Calu3 (cell line): ENCODE measurements at places on chromosomes 3 and 15. TPM values are rescaled to one million over a fixed set of nuclear protein-coding genes. Genes with fewer than 3 reads are reported as not detected.
A peak's percentile ranks its signal among the peaks of the same experiment; 100 is the strongest.

GRCh38 chr15:62128916-62129315, 36.2 kb downstream of the C2CD4B start:
- DNase-seq, result no peak

DNA sequence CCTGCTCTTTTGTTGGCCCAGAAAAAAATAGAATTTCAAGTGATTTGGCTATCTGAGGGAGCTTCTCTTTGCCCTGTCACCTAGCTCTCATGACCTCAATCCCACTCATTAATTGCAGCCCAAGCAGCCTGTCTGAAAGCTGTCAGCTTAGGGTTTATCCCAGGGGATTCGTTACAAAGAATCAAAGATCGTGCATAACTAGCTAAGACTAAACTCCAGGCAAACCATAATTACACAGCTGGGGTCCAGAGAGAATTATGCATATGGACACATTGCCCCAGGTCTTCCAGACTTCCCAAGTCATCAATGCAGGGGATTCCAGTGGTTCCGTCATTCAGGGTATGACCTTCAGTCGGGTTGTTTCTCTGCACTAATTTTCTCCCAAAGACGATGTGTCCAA, 91.6 kb upstream of the CBLB start:
- no peak for DNase-seq

Gene PRR20G
- not detected in 2 replicates for total RNA-seq

DNA sequence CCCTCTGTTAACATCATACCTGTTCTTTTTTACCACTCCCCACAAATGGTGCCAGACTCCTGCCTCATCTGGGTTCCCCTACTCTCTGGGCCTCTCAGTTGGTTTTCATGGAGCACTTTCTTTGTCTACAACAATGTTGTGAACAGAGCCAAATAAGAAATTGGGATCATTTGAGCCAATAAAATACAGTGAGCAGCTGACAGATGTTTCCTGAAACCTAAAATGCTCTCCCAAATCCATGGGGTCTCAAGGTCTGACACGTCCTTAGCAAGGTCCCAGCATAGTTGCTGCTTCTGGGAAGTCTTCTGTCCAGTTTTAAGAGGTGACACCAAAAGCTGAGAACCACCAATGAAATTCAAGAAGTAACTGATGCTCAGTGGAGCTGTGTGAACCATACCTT, 1.7 kb downstream of the NMNAT3 start:
- no peak for DNase-seq

DNA sequence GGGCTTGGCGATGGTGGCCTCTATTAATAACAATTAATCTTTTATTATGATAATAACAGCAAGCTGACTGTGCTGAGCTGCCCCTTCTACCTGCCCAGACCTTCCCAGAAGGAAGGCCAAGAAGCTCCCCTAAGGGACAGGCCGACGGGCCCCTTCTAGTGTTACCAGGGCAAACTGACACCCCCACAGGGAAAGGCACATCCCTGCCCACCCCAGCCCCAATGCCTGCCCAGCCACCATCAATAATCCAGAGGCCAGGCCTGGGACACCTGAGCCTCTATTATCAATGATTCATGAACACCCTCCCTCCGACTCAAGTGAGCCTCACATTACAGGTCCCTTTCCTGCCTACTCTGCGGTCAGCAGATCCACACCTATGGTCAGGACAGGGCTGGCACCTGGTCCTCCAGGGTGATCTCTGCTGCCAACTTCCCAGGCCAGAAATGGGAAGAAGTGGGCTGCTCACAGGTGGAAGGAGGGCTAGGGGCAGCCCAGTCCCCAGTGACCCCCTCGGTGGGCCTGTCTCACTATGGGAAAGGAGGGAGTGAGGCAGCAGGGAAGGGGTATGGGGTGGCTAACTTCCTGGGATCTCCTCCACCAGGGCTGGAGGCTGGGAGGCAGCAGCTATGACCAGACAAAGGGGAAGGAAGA, 1.8 kb downstream of the TWF2 start:
- DNase-seq, result peak; percentile 41

GRCh38 chr3:54262541-54262940, 140.2 kb downstream of the CACNA2D3 start:
- DNase-seq, result no peak
